ENCODE measurements at places on chromosomes 1 and 21. TPM values are rescaled to one million over a fixed set of nuclear protein-coding genes. Genes with fewer than 3 reads are reported as not detected.

Gene ECM1
- total RNA-seq: 28.6 TPM

Gene VCAM1
- total RNA-seq: 0.07 TPM

Gene LCE1B
- total RNA-seq: not detected

Gene SPRR1B
- 2,304 TPM for total RNA-seq

Gene PCNX2
- 12.2 TPM for total RNA-seq

Gene NOS1AP
- total RNA-seq: 0.07 TPM

Gene RALGPS2
- total RNA-seq: 15.1 TPM

Gene MTARC2
- 5.8 TPM for total RNA-seq

Gene KCNE2
- not detected for total RNA-seq

Gene TMEM125
- total RNA-seq: 11.8 TPM

Gene RRP15
- 4.9 TPM for total RNA-seq

Gene KIRREL1
- total RNA-seq: 65.4 TPM

Gene NGF
- 0.35 TPM for total RNA-seq

Gene EPHA10
- total RNA-seq: 0.07 TPM

Gene IGSF9
- 44.1 TPM for total RNA-seq

Gene HHIPL2
- total RNA-seq: not detected

Gene CAPN8
- not detected for total RNA-seq

Gene CELA3B
- total RNA-seq: not detected

Gene ITGB2
- total RNA-seq: 0.42 TPM

Gene PGBD5
- 4.2 TPM for total RNA-seq

Gene ATP13A2
- 98.5 TPM for total RNA-seq

Gene B3GALNT2
- total RNA-seq: 29.3 TPM

Gene KRTAP10-7
- not detected for total RNA-seq

Gene SPATA1
- total RNA-seq: 16.8 TPM

Gene FCRL2
- total RNA-seq: not detected

Gene HDAC1
- 102 TPM for total RNA-seq

Gene ZNF593OS
- not detected for total RNA-seq

Gene CCT3
- 440 TPM for total RNA-seq

Gene ZSWIM5
- 0.07 TPM for total RNA-seq

Gene SPRR2A
- 8.3 TPM for total RNA-seq

Gene CRYAA
- total RNA-seq: not detected

Gene IQCC
- total RNA-seq: 3.5 TPM

Gene CACNA1S
- total RNA-seq: not detected

Gene PDZK1
- 0.56 TPM for total RNA-seq

Gene FAM163A
- not detected for total RNA-seq

Gene CA6
- total RNA-seq: not detected

Gene C8A
- total RNA-seq: not detected

Gene ANXA9
- 1.4 TPM for total RNA-seq

Gene RO60
- total RNA-seq: 81.6 TPM

Gene KCNE1
- not detected for total RNA-seq

Gene CLEC20A
- total RNA-seq: 0.28 TPM

Gene PLA2G4A
- 7.5 TPM for total RNA-seq

Gene KRTAP10-4
- not detected for total RNA-seq

Gene EPHB2
- total RNA-seq: 31.2 TPM

Gene CELA2B
- not detected for total RNA-seq

Gene S100A7
- 0.42 TPM for total RNA-seq

Gene NEGR1
- 0.05 TPM for total RNA-seq

Gene KRTAP12-2
- total RNA-seq: not detected

Gene OR6N1
- total RNA-seq: not detected

Gene SPRR2G
- not detected for total RNA-seq

Gene HHAT
- 3.3 TPM for total RNA-seq

Gene PAPPA2
- 0.05 TPM for total RNA-seq

Gene HDGF
- total RNA-seq: 332 TPM

Gene FABP3
- total RNA-seq: 0.42 TPM

Gene PTPN7
- total RNA-seq: not detected

Gene BACE2
- 62.4 TPM for total RNA-seq
